ENCODE measurements at places on chromosomes 13 and 19.
A peak's percentile ranks its signal among the peaks of the same experiment; 100 is the strongest.

DNA sequence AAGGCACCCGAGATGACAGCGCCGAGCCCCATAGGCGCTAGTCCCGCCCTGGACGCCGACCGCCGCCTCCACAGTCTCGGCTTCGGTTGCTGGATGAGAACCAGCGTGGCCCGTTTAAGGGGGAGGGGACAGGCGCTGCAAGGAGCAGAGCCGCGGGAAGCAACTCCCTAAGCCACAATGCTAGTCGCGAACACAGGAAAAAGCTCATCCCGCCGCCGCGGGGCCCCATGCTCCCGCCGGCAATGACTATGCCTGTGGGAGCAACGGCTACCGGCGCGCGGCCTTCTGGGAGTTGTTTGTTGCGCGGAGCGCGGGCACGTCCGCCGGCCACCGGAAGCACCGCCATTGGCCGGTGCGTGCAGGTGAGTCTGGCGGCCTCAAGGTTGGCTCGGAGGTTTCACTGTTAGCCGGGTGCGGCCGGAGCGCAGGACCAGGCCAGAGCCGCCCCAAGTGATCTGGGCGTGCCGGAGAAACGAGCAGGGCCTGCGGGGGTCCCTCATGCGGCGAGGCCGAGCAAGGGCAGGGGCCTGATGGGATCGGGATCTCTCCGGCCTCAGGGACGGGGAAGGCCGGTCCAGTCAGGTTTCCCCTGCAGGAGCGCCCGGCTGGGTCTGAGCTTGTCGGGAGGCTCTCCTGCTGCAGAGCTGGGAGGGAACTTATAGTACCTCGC is at the start of gene ZNF544:
TSS of gene ZNF544 (plus strand) at position 330 of the 670 bp plus-strand sequence. CDS start 15,110 bp downstream, outside the sequence.
- DNase-seq, result peak; percentile 19

- peak; percentile 4 for DNase-seq
These were observed 225.6 kb downstream of the RAP2A start for GRCh38 chr13:97659602-97660001.

DNA sequence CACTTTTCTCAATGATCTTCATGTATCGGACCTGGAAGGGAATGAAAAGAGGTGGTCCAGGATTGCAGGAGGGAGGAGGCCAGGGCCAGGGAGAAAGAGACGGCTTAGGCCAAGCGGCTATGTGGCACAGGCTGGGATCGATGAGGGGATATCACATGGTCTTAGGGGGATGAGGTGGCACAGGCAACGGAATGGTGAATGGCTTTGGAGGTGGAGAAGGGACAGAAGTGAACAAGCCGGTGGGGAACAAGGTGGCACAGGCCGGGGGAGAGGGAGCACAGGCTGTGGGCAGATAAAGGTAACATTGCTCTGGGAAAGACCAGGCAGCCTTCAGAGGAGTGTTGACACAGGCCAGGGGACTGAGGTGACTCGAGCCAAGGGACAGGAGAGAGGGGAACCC is 5.7 kb upstream of the CDKN2D start:
- no peak for DNase-seq

DNA sequence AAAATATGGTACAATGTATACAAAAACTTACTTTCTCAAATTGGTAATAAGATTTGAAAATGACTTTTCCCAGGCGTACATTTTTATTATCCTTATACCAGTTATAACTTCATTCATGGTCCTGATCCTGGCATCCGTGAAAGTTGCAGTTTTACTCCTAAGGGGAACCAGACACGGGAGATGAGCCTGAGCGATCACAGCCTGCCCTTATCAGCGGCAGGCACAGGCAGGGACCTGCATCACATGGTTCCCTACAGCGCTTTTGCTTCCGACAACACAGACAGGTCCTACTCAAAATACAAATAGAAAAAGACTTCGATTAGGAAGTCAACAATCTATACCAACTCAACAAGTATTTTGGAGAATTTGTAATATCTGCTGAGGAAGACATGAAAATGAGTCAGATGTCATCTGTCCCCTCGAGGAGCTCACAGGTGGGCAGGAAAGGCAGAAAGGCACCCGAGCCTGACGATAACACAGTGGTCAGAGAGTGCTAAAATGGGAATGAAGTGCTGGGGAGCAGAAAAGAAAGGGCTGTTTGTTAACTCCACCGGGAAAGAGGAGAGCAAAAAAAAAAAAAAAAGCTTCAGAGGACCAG is 93.4 kb downstream of the ABCC4 start:
- DNase-seq, result no peak

- no peak for DNase-seq
These were observed 150.7 kb downstream of the KCTD15 start for GRCh38 chr19:33947265-33947964.

DNA sequence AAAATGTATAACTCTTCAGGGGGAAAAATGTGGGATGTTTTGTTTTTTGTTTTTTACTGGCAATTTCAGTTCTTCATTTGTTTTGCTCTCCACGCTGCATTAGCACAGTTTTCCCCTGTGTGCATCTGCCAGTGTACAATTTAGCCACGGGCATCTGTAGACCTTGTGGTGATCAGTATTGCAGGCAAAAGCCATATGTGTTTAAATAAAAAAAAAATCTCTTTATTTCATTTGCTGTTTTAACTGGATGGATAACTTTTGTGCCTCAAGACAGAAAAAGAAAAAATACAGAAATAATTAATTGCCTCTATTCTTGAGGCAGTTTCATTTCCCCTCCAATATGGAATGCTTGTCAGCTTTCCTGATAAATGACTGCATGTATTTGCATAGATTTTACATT is 7.9 kb upstream of the MAB21L1 start:
- DNase-seq, result no peak

GRCh38 chr19:30969591-30969990 is 379.6 kb downstream of the TSHZ3 start:
- no peak for DNase-seq

- DNase-seq, result no peak
These were observed 11.8 kb downstream of the TUBGCP3 start for GRCh38 chr13:112576191-112576590.

- DNase-seq, result no peak
These were observed 599 bp downstream of the ZNF331 start for GRCh38 chr19:53538378-53539109.

GRCh38 chr19:4660181-4660791 is 9.9 kb downstream of the MYDGF start:
- no peak for DNase-seq

DNA sequence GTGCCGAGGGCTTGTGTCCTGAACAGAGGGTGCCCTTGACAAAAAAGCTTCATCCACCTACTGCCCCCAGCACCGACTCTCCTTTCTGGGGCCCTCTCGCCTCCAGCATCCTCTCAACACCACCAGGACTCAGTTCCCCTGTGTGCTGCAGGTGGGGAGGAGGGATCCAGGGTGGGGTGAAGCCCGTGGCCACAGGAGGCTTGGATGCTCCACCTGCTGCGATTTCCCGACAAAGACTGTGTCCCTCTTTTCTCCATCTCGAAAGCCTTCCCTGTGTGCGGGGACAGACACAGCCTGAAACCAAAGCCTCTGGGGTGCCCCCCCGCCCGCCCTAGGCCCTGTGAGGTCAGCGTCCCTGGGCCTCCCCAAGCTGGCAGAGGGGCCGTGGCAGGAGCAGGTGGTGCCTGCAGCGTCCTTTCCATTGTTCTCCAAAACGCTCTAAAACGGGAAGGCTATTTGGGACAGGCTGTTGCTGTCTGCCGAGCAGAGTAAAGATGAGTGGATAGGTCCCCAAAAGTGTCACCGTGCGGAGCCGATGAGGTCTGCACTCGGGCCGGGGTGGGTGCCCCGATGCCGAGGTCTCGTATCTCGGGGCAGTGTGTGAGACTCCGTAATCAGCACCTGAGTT is 185.7 kb downstream of the PTPRS start:
- DNase-seq, result no peak

DNA sequence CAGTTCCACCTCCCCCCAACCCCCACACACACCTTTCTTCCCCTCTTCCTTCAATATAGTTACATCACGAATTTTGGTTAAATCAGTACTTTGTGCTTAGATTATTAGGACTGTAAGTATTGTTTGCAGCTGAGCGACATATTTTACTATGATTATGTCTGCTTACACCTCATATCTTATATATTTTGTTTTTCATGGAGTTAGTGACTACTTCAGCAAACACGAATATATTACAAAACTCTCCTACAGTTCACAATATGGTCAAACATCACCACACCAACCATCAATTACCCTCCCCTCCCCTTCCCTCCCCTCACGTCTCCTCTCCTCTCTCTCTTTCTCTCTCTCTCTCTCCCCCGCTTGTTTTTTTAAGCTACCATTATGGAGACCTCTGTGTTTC is 152.9 kb downstream of the TBC1D4 start:
- DNase-seq, result no peak

GRCh38 chr13:44278166-44278565 is 95.5 kb upstream of the SERP2 start:
- DNase-seq, result no peak

DNA sequence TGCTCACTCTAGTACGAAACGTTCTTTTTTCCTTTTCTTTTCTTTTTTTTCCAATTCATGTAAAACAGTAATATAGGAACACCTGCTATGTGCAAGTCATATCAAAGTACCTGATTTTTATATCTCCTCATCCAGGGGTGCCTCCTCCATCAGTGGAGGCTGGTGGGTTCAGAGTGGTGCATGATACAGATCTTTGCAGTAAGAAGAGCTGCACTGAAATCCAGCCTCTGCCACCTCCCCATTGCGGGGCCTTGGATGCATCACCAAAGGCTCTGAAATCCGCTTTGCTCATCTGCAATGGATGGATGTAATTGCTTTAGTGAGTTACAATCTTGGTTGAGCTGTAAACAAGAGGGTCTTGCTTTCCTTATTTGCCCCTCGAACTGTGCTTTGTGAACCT is 38.3 kb downstream of the GPR12 start:
- DNase-seq, result no peak

DNA sequence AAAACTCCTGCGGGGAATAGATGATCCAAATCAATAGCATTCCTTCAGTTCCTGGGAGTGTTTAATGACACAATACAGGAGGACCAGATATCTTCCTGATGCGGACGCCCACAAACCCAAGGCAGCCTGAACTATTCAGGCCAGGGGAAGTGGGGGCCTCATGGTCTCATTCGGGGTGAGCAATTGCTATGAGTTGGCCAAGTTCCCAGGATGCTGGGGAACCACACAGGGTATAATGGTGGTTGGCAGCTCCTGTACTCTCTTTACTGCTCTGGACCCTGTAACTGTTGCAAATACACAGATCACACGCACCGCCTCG is 401.2 kb downstream of the IRS2 start:
- DNase-seq, result no peak

GRCh38 chr13:94305934-94306333 is 173.5 kb downstream of the DCT start:
- no peak for DNase-seq

All from non-pigmented ciliary epithelial cell (primary cell).